ENCODE measurements at places on chromosomes 5 and 9. TPM values are rescaled to one million over a fixed set of nuclear protein-coding genes. Genes with fewer than 3 reads are reported as not detected.

DNA sequence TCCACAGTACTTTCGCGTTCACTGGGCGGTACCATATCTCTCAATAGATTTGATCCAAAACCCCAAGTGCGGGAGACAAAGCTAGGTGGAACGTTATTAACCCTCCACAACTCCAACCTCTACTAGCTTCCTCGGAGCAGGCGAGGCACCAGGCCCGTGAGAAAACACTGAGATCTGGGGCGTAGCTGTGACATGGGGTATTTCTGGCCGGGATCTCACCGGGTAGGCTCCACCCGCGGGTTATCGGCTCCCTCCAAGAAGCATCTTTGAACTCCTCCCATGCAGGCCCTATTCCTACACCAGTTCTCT, 350 bp upstream of the SLC25A46 start:
- H3K36me3 ChIP-seq: no peaks in the 10 kb centered on the region
- H3K27ac ChIP-seq: peak overlapping the region; percentile 90
- H3K4me1 ChIP-seq: 0 out of 2 replicates have a peak, but pooled peaks cover 3% of the 10 kb centered on the region
- peak overlapping the region; percentile 75 for H3K4me3 ChIP-seq
- DNase-seq: no peak
- no peaks in the 10 kb centered on the region for H3K27me3 ChIP-seq

GRCh38 chr9:133122935-133123611, 2.0 kb upstream of the RALGDS start:
- no peaks in the 10 kb centered on the region for H3K27me3 ChIP-seq
- peaks cover 56% of the 10 kb centered on the region for H3K4me1 ChIP-seq
- no peaks in the 10 kb centered on the region for H3K36me3 ChIP-seq
- no peak for DNase-seq

GRCh38 chr5:80408484-80409366, 861 bp downstream of the ZFYVE16 start:
- peak overlapping the region; percentile 93 for H3K4me3 ChIP-seq
- no peaks in the 10 kb centered on the region for H3K4me1 ChIP-seq
- no peak for DNase-seq
- H3K27me3 ChIP-seq: no peaks in the 10 kb centered on the region
- no peaks in the 10 kb centered on the region for H3K36me3 ChIP-seq

GRCh38 chr5:113437111-113437510, 2.3 kb upstream of the TSSK1B start:
- DNase-seq: no peak
- no peak overlapping the region for H3K4me3 ChIP-seq
- H3K27ac ChIP-seq: no peak overlapping the region

DNA sequence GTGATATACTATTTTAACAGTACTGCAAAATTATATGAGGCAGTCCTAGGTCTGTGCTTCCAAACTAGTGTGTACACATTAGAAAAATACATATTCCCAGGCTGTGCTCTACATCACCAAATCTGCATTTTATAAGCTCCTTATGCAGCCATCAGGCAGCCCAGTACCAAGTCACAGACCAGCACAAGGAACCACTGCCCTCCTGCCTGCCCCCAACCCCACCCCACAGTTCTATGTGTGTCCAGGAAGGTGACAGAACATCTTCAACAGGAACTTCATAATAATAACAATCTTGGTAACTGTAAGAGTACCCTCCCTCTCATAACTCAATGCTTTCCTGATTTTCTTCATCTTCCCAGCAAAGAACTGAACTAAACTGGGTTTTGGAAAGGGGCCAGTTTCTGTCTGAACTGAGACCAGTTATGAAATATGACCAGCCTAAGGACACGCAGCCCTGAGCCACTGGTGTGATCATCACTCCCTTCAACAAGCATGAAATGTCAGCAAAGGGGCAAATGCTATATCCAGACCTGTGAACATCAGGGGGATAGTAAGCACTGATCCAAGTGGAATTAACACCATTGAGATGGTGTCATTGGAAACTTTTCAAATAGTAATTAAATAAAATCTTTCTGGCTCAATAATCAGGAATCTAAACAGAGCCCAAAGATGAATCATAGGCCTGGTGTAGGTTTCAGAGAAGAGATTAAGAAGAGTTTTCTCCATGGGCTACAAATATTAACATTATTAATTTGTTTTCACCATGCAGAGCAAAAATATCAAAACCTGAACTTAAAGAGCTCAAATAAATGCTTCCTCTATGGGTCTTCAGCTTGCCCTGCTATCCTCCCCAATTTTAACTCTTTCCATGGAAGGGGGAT, 82.1 kb downstream of the DPYSL3 start:
- H3K27ac ChIP-seq: no peak overlapping the region
- H3K4me1 ChIP-seq: no peaks in the 10 kb centered on the region
- no peaks in the 10 kb centered on the region for H3K27me3 ChIP-seq
- no peaks in the 10 kb centered on the region for H3K36me3 ChIP-seq
- no peak overlapping the region for H3K4me3 ChIP-seq
- DNase-seq: no peak

- no peaks in the 10 kb centered on the region for H3K4me1 ChIP-seq
- H3K27ac ChIP-seq: no peak overlapping the region
- H3K27me3 ChIP-seq: no peaks in the 10 kb centered on the region
- DNase-seq: no peak
Measured at GRCh38 chr5:99724732-99725290, 796.0 kb upstream of the CHD1 start.

VDAC1 gene
- total RNA-seq: 323 TPM

DNA sequence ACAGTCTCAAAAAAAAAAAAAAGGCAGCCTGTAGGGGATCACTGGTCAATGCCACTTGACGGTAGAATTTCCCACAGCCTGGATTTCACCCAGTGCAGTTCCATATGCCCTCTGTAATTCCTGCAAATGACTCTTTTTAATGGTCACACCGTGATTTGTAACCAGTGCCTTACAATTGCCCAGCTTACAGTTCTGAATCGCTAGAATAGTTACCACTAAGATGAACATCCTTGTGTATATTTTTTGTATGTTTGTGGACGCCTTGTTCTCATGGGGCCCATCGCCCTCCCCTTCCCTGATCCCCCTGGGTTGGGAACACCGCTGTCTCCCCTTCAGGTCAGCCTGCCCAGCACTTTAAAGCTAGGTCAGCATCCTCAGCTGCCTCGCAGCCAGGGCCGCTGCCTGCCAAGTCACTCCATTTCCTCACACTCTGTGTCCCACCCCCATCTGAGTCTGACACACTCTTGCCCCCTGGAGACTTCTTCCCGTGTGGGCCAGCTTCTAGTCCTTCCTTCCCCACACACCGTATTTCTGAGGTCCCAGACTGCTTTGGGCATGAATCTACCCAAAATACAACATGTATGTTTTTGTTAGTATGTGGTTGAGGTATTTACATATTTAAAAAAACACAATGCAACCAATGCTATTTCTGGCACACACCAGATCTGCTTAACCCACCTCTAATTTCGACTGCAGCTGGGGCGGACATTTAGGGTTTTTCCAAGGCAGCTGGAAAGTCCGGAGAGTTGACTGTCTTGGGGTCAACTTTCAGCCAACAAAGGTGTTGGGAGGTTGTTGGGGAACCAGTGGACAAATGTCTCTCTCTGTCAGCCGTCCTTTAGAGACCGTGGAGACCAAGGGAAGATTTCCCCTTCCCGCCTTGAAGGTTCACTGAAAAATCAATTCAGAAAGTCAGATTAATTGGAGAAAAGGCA, 120.5 kb upstream of the NEK6 start:
- no peaks in the 10 kb centered on the region for H3K27me3 ChIP-seq
- no peaks in the 10 kb centered on the region for H3K36me3 ChIP-seq
- H3K27ac ChIP-seq: peak overlapping the region; percentile 95
- DNase-seq: peak; percentile 94
